ENCODE measurements at places on chromosomes 1 and 21.

DNA sequence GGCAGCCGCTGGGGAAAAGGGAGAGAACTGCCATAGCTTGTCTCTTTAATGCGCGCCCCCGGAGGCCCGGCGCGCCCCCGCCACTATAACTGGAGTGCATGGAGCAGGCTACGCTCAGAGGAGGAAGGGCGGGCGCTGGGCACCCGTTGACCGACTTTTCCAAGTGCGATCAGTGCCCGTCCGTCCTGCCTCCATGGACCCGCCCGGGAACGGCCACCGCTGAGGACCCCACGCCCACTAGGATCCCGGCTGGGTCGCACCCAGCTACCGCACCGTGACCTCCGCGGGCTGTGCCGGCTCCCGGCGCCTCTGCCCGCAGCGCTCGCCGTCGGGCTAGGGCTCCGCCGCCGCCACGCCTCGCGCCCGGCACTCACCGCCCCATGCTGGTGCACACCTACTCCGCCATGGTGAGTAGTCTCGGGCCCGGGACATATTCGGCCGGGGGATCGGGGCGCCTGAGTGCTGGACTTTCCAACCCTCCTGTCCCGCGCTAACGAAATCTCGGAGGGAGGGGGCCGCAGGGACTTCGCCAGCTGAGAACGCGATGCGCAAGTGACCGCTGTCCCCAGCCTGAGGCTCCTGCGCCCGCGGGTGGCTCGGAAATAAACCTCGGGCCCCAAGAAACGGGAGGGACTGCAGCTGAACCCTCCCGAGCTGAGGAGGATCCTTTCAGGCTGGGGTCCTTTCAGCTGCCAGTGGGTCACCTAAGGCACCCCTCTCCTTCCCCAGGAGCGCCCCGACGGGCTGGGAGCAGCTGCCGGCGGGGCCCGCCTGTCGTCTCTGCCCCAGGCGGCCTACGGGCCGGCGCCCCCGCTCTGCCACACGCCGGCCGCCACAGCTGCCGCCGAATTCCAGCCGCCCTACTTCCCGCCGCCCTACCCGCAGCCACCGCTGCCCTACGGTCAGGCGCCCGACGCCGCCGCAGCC is at the start of gene TFAP2E:
TSS of gene TFAP2E (plus strand) at position 117 of the 927 bp plus-strand sequence. CDS start at position 381, 264 bp downstream.
- ATAC-seq: peak; percentile 35

DNA sequence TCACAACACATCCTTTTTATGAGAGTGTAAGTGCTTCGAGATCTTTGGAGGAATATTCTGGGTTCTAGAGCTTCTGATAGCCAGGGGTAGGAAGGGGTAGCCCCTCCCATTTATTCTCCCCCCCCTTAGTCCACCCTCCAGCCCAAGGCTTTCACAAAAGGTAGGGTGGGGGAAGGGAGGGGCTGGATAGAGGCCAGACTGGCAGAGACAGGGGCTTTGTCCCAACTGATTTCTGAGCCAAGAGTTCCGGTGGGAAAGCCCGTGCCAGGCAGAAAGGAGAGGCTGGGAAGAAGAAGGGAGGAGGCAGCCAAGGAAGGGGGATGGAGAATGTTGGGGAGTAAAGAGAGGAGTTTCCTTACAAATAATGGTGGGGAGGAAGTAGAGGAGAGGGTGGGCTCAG is 3.1 kb downstream of the BCAN start:
- no peak for ATAC-seq

GRCh38 chr1:24935615-24936484 is 5.8 kb upstream of the RUNX3 start:
- ATAC-seq: peak; percentile 46

DNA sequence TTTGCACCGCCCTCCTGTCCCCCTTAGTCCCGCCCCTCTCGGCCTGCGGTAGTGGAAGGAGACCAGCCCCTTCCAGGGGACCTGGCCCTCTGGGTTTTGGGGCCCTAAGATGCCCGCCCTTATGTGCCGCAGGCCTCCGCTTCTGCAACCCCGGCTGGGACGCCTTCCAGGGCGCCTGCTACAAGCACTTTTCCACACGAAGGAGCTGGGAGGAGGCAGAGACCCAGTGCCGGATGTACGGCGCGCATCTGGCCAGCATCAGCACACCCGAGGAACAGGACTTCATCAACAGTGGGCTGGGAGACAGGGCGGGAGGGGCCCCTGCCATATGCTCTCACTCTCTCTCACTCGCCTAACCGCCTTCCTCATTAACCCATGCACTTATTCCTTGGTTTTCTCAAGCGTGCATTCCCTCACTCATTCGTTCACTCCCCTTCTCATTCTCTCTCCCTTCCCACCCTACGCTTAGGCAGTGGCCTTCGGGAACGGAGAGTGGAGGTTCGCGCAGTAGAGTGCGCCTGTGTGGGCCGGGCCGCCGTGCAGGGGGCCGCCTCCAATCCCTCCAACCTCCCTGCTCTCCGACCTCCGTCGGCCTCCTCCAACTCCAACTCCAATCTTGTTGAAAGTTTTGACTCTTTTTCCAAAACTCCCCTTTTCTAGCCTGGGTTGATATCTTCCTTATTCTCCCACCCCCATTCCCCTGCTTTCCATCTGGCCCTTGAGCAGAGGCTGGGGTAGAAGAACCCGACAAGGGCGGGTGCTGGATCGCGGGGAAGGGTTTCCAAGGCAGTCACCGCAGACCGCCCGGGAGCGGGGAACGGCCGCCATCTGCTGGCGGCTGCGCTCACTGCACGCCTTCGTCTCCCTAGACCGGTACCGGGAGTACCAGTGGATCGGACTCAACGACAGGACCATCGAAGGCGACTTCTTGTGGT is 15.2 kb downstream of the BCAN start:
- peak; percentile 59 for ATAC-seq

DNA sequence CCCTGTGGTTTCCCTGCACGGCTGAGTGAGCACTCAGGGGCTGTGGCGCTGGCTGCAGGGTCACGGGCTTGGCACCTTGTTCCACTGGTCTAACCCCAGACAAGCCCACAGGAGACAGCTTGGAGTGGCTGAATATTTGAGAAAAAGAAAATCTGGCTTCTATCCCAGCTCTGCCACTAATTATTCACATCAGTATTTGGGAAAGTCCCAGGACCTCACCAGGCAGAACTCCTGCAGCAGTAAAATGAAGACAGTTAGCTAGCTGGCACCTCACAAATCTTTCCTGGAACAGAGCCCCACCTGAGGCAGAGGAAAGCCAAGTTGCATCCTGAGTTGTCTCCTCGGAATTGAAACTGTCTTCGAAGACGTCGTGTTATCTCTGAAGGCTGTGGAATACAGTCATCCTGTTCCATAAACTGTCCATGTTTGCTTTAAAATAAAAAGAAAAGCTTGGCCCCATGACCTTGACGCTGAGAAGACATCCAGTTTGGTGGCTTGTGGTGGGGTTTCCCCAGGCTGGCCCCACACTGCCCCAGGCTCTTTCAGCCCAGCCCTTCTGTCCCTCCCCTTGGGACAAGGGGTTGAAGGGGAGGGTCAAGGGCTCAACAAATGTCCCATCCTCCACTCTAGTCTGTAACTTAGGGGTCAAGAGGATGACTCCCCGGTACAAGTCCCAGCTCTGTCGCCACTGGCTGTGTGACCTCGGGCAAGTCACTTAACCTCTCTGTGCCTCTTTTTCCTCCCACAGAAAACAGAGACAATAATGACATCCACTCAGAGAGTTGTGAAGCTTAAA is 93.8 kb upstream of the TMPRSS2 start:
- ATAC-seq: no peak

DNA sequence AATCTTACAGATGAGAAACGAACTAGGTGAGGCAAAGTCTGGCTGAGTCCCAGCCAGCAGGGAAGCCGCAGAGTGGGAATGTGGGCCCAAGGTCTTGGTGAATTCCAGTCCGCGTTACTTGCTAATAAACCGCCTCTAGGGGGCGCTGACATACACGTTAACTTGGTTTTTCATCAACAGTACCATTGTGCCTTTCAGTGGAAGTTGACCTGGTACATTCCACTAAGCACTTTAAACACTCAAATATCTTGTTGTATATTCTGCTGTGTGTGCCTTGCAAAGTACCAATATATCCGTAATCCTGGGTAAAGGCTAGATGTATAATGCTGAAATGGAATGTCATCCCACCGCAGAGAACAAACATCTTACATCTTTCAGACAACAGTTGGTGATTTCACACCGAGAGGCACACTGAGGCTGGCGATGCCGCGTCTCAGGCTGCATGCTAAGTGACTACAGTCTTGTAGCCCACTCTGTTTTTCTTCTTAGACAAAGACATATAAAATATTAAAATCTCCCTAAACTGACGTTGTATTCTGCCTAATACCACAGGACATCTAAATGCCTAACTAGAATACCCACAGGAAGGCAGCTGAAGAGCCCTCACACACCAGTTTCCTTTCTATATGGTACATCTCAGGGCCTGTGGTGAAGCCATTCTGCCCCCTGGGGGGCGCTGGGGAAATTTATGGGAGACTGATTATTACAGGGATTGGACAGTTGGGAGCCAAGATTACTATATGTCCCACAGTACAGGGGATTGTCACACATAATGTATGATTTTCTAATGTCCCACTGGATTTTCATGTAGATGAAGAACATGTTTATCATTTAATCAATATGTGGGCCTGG is 49.2 kb upstream of the C1orf198 start:
- peak; percentile 57 for ATAC-seq

- peak; percentile 73 for ATAC-seq
Observed at GRCh38 chr1:1157426-1157913, 16.2 kb upstream of the TTLL10 start.

- no peak for ATAC-seq
Observed at GRCh38 chr1:9280015-9280860, 12.5 kb upstream of the SPSB1 start.

DNA sequence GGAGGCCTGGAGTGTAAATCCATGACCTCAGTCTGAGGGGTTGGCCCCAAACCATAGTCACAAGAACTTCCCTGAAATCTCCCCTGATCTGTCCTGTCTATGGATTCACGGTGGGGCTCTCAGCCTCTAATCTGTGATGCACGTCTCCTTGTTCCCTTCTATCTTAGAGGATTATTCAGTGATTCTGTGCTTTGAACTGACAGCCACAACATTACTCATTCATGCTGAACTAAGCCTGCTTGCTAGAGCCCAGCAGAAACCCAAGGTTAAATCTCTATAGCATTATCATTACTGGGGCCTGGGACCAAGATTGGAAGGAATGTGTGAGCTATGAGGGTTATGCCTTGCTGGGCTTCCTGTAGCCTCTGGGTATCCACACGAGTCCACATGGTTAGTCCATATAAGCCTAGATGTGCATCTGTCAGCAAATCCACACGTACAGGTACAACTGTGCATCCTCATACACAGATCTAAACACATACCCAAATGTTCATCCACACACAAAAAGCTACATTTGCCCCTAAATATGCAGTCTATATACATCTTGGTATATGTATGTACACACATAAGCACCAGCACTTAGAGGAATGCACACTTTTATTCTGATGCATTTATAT is 22.4 kb upstream of the MAGOH start:
- no peak for ATAC-seq

DNA sequence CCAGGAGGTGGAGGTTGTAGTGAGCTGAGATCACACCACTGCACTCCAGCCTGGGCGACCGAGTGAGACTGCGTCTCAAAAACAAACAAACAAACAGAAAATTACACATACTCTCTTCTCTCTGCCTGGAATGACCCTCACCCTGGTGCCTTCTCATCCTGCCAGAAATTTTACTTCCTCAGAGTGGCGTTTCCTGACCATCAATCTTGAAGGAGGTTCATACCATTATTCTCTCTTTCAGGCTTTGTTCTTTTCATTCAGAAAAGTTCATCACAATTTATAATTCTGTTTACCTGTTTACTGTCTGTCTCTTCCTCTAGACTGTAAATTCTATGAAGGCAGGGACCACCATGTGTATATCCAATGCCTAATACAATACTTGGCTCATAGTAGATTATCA is 79.3 kb downstream of the RPS6KA1 start:
- no peak for ATAC-seq

DNA sequence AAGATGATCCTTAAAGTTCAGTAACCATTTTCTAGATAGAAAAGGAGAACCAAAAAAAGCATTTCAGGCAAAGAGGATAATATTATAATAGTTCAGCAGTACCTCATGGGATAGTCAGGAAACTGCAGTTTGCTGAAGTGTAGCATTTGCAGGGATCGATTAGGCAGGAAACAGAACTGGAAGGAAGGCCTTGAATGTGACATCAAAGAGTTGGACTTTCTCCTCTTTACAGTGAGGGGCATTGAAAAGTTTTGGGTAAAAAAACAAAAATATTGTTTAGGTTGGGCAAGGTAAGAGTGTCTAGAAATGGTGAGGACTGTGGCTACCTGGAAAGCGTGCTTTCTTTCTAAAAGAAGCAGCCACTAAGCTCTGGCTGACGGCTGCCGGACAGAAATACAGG is 8.0 kb upstream of the IRF6 start:
- no peak for ATAC-seq

DNA sequence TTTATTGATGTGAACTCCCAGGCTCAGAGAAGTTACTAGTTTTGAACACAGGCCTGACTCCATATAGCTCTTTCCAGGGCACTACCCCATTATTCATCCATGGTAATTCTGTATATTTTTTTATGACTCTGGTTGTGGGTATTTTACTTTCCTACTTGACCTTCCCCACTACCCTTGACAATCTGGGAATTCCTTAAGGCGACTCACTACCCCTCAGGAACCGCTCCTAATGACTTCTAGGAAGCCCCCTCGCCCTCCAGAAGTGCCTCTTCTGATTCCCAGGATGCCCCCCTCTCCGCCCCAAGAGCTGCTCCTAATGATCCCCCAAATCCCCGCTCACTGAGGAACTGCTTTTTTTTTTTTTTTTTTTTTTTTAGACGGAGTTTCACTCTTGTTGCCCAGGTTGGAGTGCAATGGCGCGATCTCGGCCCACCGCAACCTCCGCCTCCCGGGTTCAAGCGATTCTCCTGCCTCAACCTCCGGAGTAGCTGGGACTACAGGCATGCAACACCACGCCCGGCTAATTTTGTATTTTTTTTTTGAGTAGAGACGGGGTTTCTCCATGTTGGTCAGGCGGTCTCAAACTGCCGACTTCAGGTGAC is 972 bp upstream of the KDM4A start:
- no peak for ATAC-seq

GRCh38 chr1:227766015-227766634 is 30.9 kb downstream of the SNAP47 start:
- ATAC-seq: peak; percentile 90

- no peak for ATAC-seq
Observed at GRCh38 chr1:30726236-30726635, 2.9 kb upstream of the MATN1 start.

DNA sequence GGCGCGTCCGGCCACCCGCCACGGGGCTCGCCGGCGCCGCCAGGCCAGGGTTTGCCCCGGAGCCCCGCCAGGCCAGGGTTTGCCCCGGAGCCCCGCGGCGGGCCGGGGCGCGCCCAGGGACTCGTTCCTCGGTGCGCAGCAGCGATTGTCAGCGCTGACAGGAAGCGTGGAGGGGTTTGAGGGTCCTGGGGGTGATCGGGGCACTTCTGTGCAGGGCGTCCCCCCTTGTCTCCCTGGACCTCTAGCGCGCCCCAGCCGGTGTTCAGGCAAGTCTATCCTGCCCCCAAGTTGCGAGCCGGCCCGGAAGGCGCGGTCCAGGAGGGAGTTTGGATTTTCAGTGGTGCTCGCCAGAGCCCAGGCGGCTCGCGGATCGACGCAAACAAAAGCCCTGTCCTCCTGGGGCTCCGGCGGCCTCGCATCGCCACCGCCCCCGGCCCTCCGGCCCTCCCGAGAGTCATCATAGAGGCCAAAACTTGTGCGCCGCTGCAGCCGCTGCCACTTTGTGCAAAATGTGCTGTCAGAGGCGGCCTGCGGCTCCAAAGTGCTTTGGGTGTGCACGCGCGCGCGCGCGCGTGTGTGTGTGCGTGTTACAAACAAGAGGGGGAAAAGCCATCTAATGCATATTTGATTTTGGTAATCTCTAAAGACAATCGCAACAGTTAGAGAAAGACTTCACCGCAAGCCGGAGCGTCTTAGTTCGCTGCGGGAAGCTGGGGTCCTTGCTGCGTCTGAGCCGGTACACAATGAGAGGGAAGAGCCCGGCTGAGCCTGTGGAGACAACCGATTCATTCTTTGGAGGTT is 1.0 kb downstream of the ROR1 start:
- ATAC-seq: peak; percentile 39

Measured in stimulated activated memory B cell treated with anti-CD40 and anti-IgM and Interleukin-4, amounts not matched to agents 10 μg/mL and 1 μg/mL and 100 μg/mL, for 72 hours (primary cell).